Putamen (tissue), 1 donor: ENCODE measurements at places on chromosomes 1 and 21.

DNA sequence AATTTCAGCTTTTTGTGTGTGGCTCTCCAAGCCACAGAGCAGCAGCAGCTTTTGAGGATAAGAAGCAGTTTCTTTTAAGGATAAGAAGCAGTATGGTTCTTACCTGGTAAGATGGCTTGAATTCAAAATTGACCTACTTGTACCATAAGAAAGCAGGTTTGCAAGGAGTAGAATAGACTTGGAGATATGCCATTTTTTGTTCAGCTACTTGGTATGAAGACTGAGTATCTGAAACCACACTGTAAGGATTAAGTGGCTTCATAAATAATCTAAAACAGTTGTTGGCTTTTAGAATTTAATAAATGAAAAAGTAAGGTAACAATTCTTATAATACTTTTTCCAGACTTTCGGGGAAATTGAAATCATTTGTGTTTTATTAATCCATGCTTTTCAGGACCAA, 74.2 kb downstream of the ATF6 start:
- DNase-seq = no peak

GRCh38 chr1:187122566-187122965, 293.8 kb downstream of the PLA2G4A start:
- no peak for DNase-seq

DNA sequence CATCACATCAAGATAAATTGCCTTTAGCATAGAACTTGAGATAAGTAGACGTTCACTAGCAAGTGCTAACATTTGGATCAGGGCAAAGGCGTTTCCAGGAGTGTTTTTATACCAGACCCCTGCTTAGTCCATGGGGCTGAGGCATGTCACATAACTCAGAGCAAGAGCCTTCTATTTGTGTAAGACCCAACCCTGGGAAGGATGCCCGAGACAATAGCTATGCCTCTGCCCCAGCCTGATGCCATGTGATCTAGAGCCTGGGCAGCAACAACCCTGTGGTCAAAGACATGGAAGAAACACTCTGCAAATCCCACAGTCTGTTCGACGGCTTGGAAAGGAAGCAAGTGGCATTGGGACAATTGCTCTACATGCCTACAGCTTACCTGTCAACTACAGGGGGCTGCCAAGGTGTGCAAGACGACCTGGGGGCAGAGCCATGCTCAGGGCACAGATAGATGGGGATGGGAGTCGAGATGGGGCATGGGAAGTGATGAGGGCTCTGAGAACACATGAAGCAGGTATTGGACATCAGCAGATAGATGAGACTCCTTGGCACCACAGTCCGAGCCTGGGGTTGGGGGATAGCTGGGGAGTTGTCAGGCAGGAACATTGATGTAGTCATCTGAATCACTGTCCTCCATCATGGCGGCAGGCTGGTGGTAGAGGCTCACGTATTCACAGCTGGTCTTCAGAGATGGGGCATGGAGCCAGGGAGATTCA, 7.3 kb downstream of the IL24 start:
- no peak for DNase-seq

- peak; percentile 23 for DNase-seq
These were observed 11.5 kb downstream of the ABL2 start for GRCh38 chr1:179217943-179218507.

- no peak for DNase-seq
These were observed 7.1 kb downstream of the PROX1 start for GRCh38 chr1:213994888-213995287.

DNA sequence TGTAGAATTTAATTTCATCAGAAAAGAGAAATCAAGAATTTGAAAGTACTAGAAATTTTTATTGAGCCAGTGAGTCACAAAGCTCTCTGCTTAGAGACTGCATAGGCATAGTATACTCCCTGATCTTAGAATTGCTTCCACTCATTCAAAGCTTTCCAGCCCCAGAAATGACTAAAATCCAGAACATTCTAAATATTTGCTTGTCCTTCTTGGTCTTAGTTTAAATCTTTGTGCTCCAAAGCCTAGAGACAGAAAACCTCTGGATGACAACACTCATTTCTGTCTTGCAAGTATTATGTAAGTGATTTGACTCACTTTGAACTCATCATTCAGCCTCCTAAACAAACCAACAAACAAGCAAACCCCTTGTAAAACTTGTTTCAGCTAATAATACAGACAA, 74.2 kb downstream of the PTPRC start:
- no peak for DNase-seq

DNA sequence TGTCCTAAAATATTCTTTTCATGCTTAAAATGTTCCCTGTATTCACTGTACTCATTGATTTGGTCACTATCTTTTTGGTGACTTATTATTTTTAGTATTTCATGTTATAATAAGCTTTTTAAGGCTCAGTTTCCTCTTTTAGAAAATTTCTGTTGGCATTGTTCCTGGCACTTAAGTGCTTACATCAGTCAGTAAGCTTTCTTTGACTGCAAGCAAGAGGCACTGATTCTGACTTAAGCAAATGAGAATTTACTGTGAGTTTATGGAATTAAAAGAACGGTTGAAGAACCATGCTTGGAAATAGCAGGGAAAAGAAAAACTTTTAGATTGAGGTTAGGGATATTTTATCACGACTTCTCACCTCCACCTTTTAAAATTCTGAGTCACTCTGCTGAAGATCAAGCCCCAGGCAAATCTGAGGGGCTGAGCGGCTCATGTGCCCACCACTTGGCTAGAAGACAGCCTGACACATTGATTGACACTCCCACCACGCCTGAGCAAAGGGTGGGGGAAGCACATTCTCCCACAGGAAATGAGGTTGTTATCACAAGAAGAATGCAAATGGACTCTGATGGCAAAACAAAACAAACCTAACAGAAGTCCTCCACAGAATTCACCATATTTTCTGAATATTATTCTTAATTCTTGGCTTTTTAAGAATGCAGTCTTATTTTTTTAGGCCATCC, 102.8 kb downstream of the KCTD3 start:
- no peak for DNase-seq

DNA sequence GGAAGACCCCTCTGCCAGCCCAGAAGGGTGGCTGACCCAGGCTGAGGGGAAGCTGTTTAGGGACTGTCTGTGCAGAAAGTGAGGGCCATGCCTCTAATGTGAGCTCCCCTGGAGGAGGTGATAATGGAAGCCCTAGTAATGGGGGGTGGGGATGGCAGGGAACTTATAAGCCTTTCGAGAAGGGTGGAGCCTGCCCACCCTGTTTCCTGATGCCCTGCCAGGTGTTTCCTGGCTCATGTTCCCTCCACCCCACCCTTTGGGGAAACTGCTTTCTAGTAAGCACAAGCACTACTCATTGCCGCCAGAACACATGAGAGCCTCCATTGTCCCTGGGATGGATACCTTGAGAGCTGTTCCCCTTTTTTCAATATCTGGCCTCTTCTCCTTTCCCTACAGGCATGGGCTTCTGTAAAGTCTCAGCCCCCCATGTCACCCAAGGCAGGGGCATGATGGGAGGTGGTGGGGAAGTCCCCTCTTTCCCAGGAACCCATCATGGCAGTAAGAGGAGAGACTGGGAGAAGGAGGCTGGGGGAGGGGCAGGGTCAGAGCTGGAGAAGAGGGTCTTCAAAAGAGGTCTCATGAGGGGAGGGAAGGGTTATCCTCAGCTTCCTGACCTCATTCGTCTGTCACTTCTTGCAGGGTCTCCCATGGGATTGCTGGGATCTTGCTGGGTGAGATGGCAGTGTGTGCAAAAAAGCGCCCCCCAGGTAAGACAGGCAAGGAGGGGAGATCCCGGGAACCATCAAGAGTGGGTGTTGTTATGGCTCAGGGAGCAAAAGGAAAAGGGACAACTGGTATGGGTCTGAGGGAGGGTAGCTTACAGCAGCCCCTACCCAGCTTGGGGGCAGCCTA, 2.4 kb downstream of the ATP8B2 start:
- no peak for DNase-seq

DNA sequence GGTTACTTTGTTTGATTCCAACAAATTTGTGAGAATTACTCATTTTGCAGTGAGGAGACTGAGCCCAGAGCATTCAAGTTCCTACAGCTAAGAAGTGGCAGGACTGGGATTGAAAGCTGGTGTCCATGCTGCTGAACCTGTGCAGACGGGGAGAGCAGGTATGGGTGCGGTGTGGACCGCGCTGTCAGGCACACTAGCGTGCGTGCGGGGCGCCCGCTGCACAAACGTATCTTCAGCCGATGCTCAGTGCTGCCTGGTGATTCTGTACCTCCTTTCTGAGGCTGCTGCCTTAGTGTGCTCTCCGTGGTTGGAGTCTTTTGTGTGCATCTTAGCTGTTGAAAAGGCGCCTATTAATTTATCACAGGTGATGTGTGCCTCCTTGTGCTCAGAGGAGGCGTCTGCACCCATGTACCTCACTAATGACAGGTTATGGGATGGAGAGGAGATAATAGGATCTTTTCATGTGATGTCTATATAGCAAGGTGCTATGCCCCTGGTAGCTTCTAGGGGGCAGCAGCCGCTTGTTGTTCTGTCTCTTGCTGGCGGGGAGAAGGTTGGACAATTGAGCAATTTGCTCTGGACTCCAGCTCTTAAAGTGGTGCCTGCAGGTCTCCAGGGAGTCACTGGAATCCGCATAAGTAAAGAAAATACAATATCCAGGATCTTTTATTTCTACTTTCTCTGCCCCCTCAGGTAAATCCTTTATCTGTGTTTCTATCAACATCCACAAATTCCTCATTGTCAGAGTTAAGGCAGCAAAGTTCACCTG, 32.5 kb downstream of the PEX14 start:
- peak; percentile 69 for DNase-seq

DNA sequence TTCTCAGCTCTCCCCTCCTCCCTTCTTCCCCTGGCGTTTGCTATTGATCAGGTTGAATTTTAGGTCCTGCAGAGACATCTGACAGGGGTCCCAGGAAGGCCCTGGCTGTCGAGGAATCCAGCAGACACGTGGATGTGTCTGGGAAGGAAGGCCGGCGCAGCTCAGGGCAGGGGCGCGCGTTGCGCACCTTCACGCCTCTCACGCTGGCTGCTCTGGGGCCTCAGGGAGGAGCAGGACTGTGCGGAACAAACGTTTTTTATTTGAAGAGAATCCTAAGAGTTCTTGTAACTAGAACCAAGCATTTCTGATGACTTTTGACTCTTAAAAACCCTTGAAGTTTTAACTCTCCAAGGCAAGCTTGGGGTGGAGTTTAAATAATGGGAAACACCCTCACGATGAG, 54.2 kb downstream of the SLC37A1 start:
- DNase-seq = no peak

- no peak for DNase-seq
These were observed 199.6 kb upstream of the C1orf87 start for GRCh38 chr1:60273185-60273584.

DNA sequence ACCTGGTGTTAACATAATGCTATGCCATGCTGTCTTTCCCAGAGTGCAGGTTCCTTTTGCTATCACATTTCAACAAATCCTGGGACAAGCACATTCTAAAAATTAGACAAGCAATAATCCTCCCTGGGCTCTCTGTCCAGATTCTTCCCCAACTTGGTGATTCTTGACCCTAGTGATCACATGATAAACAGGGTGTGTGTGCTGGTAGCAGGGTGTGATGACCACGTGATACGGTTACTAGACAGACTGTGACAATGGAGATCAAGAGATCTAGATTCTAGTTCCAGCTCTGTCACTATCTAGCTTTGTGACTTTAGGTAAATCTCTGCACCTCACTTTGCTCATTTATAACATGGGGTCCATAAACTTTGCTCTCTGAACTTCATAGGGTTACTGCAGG, 61.9 kb upstream of the HSD17B7 start:
- no peak for DNase-seq

DNA sequence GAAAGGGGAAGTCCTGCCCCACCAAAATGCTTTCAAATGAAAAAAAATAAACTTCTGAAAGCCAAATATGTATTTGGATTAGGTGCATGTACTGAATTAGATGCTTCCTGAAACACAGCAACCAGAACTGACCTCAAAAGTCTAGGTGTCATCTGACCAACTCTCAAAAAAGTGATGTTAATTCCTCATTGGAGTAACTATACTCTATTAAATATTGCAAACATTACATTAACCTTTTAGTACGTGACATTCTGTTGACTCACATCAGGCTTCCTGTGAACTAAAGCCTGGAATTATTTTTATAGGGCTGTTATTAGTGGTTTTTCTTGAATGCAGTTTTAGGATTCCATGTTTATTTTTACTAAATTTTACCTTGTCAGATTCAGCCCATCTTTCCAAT, 73.5 kb downstream of the ASTN1 start:
- DNase-seq = no peak

- no peak for DNase-seq
These were observed 30.4 kb downstream of the NPHS2 start for GRCh38 chr1:179545321-179545720.

- no peak for DNase-seq
These were observed 7.2 kb upstream of the FNBP1L start for GRCh38 chr1:93440706-93441105.

GRCh38 chr21:31873275-31873695, 465 bp downstream of the HUNK start:
- DNase-seq = no peak

DNA sequence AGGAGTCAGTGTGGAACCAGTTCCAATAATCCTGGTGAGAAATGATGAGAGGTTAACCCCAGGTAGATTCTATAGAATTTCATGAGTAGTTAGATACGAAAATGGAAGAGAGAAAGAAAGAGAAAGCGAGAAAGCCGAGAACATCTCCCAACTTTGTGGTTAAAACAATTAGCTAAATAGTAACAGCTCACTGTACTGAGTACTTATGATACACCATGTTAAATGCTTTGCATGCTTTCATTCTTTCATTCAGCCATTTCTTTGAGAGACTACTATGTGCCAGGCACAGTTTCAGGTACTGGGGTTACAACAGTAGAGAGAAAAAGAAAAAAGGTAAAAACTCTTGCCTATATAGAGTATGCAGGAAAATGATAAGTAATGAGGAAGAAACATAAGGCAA, 109.7 kb upstream of the SYT6 start:
- no peak for DNase-seq
